Right lobe of liver (tissue), 6 donors: ENCODE measurements at places on chromosomes 1 and 21. TPM values are rescaled to one million over a fixed set of nuclear protein-coding genes. Genes with fewer than 3 reads are reported as not detected.

- no peak for DNase-seq
These were observed 181.2 kb downstream of the TGFBR3 start for GRCh38 chr1:91704746-91705145.

DNA sequence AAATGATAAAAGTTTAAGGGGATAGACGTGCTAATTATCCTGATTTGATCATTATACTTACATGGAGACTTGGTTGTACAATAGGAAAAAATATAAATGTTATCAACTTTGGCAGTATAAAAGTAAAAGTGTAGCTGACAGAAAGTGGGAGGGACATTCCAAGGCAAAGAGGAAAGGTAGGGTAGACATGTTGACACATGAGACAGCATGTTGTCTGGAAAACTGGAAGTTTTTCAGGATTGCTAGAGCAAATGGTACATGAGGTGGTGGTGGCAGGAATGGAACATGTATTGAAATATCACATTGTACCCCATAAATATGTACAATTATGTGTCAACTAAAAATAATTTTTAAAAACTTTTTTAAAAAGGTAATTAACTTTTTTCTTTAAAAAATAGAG is 13.2 kb downstream of the DIPK1A start:
- DNase-seq, result no peak

- DNase-seq, result no peak
These were observed 102.1 kb downstream of the XCL2 start for GRCh38 chr1:168441745-168442144.

GRCh38 chr1:14113841-14114567 is 414.0 kb downstream of the PRDM2 start:
- DNase-seq, result no peak

- DNase-seq, result no peak
These were observed 1261.2 kb upstream of the B3GALT2 start for GRCh38 chr1:194447636-194448035.

GRCh38 chr1:207840380-207840779 is 70.5 kb downstream of the CD34 start:
- DNase-seq, result no peak

- no peak for DNase-seq
These were observed 195.8 kb downstream of the MATN1 start for GRCh38 chr1:30527511-30528140.

- DNase-seq, result no peak
These were observed 52.7 kb upstream of the ATP5PO start for GRCh38 chr21:33968080-33968994.

DNA sequence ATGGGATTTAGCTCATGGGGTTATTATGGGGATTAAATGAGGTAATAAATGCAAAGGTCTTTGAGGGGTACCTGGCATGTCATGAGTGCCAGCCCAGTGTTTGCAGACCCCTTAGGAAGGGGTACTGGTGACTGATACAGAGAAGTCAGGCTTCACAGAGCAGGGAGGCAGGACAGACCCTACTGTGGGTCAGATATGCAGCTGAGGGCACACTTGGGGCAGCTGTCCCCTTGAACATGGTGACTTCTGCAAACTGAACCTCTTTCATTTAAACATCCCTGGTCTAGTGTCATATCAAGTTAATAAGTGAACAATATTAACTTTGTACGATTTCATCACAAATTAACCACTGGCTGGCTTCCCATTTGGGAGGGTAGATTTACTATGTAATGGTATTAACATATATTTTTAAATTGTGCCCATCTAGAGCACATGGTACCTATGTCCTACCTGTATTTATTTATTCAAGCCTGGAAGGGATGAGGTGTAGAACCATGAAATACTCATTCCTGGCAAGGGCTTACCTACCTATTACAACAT is 25.9 kb downstream of the STPG1 start:
- no peak for DNase-seq

GRCh38 chr21:27674041-27674615 is 707.2 kb upstream of the ADAMTS5 start:
- DNase-seq, result no peak

DNA sequence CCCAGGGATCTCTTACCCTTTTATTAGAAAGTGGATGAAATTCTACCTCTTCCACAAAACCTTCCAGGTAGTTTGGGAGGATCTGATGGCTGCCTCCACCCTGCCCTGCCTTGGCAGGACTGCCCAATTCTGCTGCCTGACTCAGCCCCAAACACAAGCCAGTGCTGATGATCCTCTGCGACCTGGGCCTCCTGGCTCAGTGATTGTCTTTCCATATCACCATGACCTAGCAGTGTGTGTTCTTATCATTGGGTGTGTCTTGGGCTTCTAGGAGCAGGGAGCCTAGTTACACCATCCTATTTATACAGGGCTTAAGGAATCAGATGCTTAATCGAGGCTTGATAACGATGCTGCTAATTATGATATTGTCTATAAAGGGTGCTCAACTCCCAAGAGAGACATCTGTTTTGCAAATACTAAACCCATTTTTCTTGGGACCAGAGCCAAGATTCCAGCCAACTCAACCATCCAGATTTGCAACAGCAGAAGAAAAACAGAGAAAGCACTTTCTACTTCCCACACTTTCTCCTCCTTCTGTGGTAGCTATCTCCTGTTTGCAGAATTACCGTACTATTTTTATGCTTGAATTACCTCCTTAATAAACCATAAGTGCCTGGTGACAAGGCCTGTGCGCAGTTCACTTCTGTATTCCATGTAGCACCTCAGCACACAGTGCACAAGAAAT is 36.5 kb upstream of the KIF21B start:
- no peak for DNase-seq

- no peak for DNase-seq
These were observed 163.1 kb downstream of the KCNJ6 start for GRCh38 chr21:37753122-37753599.

- DNase-seq, result no peak
These were observed 9.4 kb upstream of the CEP85 start for GRCh38 chr1:26224606-26225005.

GRCh38 chr21:46637952-46638746 is 2.7 kb downstream of the PRMT2 start:
- DNase-seq, result no peak

DNA sequence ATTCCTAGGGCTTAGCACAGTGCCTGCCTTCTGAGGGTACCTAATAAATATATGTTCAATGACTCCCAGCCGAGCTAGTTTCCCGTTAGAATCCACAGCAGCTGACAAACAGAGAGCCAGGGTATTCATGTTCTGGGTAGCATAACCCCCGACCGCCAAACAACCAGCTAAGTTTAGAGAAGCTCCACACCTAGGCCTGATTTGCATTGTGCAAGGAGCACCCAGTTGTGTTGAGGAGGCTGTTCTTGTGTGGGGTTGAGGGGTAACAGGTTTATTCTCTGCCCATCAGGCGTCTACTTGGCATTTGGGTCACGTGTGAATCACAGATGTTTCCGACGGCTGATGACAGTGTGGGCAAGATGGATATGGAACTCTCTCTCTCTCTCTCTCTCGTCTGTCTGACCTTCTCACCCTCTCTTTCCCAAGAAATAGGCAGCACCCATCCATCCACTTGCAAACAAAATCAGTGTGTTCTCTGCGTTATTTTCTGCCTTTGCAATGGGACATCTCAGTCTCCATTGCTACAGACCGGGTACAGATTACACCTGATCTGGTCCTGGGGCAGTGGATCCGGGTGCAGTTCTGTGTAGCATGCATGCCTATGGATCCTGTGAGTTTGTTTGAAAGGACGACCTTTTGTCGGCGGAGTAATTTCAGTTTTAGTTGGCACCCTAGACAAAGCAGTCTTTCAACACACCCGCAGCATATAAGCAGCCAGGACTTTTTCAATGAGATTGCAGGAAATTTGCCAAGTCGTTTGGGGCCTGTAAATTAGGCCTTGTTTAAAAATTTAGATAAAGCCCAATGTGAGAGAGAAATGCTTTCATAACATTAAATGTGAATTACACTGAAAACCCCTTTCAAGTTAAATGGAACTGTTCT is 29.4 kb downstream of the KAZN start:
- no peak for DNase-seq

Gene AMY2A
- not detected for total RNA-seq

Gene PTPRF
- total RNA-seq, result 97.5 TPM

Gene SH2D5
- 1.4 TPM for total RNA-seq

Gene PMF1
- 24.5 TPM for total RNA-seq

Gene SLFNL1
- 0.06 TPM for total RNA-seq

Gene PGBD2
- 4.0 TPM for total RNA-seq

Gene PGLYRP3
- total RNA-seq, result not detected

Gene RBBP4
- total RNA-seq, result 63.8 TPM

Gene NFASC
- total RNA-seq, result 4.5 TPM

Gene C1orf226
- 6.5 TPM for total RNA-seq

Gene GCSAML
- not detected for total RNA-seq

Gene PTPRC
- total RNA-seq, result 5.1 TPM

Gene CRYAA
- total RNA-seq, result not detected
